Stimulated activated CD8-positive, alpha-beta memory T cell treated with anti-CD3 and anti-CD28 coated beads, Interleukin-4, amount 100 ng/mL, for 1 hour (primary cell): ENCODE measurements at places on chromosomes 12 and 14.

DNA sequence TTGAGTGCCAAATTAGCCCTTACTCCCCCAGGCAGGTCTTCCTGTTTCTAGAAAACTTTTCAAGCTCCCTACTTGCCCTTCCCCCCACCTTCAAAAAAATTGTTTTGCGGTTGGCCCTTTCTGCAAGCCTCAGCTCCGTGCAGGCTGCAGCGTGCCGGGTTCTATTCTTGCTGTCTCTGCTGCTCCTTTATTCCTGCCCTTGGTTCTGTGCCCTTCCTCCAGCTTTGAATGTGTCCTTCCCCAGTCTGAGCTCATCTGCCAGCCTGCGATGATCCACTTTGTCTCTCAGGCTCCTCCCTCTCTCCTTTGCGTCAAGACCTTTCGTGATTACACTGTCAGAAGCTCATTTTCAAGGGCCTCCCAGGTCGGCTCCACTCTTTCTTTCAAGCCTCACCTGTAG lies 98.6 kb downstream of the IRF2BPL start:
- DNase-seq, result no peak

DNA sequence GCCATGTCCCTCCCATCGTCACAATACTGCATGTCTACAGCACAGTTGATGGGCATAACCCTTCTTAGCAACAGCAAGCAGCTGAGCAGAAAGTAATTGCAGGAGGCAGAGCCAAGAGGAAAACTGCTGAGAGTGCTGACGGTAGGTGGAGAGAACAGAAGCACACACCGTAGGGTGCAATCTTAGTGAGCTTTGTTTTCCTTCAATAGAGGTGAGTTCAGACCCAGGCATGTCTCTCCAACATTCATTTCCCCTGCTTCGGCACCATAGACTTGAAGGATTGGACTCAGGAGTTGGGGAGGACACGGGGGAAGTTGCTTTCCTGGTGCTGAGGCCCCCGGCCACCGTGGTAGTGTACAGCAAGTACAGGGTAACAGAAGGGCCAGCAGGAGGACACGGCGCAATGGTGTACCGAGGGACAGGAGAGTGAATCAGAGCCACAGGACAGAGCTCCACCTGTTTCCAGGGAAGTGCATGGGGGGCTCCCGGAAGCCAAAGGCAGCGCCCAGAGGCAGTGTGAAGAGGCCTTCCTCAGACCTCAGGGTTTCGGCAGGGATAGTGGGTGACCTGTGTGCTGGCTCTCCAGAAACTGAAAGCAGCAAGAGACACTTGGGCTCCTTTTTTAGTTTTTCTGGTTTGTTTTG lies 36.3 kb upstream of the SINHCAF start:
- no peak for DNase-seq

DNA sequence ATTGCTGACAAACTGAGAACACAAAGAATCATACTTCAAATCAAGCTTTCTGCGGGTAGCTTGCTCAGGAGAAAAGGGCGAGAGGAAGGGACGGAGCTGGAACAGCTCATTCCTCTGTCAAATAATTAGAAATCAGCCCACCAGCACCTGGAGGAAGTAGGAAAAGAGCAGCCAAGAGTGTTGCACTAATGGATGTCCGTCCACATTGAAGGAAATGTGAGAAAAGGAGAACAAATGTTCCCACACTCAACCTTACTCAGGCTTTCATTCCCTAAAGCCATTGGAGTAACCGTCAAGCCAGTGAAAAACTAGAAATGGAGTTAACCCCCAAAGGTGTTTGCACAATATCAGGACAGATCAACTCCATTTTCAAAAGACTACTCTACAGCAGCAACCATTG lies 233.0 kb upstream of the PRKD1 start:
- no peak for DNase-seq

GRCh38 chr14:21991130-21991529 lies 317.5 kb upstream of the OR4E1 start:
- no peak for DNase-seq

GRCh38 chr14:52798826-52799225 lies 7.4 kb upstream of the GNPNAT1 start:
- no peak for DNase-seq

DNA sequence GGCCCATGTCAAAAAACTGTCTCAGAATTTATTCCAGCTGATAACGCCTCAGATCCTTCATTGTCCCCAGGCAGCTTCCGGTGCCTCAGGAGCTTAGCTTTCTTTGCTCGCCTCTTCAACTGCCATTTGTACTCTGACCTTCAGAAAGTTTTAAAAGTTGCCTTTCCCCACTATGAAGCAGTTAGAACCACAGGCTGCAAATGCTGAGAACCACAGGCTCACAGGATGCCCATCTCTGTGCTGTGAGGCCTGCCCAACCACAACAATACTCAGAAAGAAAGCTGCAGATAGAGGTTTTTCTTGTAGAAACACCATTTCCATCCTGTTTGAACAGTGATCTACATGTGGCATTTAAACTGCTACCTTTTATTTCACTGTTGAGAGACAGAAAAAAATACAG lies 131.1 kb downstream of the PRKCH start:
- no peak for DNase-seq

- no peak for DNase-seq
Observed at GRCh38 chr14:94569381-94570001, 8.2 kb downstream of the SERPINA4 start.

DNA sequence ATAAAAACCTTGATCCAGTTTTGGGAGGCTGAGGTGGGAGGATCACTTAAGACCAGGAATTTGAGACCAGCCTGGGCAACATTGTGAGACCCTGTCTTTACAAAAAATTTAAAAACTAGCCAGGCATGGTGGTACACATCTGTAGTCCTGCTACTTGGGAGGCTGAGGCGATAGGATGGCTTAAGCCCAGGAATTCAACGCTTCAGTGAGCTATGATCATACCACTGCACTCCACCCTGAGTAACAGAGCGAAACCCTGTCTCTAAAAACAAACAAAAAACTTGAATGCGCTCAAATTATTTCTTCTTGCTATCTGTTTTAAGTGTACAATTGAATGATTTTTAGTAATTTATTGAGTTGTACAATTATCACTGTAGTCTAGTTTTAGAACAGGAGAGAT lies 20.1 kb downstream of the WDR20 start:
- no peak for DNase-seq

GRCh38 chr14:51523243-51523642 lies 128.5 kb upstream of the FRMD6 start:
- no peak for DNase-seq

DNA sequence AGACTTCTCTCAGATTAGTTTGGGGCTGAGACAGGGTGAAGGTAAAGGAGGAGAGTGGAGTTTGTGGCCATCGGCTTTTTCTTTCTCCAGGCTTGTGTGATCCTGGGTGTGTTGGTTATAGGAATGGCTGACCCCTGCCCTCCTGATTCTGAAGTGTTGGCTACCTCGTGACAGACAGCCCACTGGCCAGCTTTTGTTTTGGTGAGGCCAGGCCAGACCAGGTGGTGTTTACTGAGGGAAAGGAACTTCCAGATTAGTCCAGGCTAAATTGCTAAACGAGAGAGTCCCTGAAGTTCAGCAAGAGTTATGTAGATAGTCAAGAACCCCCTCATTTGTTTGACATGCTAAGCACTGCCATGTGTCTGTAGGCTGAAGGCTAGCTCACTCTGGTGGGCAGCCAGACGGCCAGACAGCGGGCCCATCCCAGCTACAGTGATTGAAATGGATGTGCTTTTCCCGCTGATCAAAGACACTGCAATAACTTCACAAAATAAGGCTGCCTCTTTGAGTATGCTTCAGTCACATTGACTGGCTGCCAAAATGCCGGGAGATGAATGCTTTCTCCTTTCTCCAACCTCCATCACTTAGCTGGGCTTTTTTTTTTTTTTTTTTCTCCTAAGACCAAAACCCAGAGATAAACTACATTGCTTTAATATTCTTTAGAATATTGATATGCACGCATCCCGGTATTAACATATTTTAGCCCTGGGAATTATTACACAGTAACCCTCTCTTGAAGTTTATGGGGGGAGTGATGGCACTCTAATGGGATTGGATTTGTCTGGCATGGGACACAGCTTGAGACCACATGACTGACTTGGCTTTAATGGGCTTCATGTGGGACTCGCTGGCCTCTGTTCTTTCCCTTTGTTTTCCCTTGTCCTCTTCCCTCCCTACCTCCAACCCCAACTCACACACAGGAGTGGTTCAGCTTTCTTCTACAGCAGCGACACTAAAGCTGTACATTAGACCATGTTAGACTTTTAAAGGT lies 76.9 kb downstream of the SMOC1 start:
- no peak for DNase-seq

DNA sequence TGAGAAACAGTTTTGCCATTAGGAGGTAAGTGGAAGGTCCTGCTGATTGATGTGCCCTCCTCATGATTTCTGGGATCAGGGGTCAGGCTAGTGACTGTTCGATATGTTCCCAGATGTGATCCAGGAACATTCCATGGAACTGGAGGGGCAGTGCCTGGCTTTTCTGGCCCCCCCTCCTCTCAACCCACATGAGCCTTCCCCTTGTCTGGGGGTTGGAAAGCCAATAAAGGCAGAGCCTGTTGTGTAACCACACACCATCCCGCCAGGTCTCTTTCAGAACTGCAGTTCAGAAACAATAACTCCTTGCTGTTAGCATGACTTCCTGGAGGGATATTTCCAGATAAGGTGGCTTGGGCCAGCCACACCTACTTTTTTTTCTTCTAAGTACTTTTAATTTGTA lies 17.8 kb downstream of the SMOC1 start:
- no peak for DNase-seq

DNA sequence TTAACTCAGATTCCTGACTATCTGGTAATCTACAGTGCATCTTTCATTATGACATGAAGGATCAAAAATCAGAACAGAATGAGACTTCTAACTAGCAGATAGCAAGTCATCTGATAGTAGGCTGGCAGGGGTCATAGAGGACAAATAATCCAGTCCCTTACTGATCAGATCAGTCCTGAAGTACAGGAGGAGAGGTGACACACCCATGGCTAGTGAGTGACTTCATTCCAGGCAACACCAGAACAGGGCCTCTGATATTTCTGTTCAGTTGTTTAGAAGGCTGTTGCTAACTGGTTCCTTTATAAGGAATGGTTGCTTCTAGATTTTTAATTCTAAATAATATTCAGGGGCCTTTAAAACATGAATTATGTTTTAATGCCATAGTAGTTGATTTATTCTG lies 222.1 kb downstream of the NTF3 start:
- DNase-seq, result no peak

DNA sequence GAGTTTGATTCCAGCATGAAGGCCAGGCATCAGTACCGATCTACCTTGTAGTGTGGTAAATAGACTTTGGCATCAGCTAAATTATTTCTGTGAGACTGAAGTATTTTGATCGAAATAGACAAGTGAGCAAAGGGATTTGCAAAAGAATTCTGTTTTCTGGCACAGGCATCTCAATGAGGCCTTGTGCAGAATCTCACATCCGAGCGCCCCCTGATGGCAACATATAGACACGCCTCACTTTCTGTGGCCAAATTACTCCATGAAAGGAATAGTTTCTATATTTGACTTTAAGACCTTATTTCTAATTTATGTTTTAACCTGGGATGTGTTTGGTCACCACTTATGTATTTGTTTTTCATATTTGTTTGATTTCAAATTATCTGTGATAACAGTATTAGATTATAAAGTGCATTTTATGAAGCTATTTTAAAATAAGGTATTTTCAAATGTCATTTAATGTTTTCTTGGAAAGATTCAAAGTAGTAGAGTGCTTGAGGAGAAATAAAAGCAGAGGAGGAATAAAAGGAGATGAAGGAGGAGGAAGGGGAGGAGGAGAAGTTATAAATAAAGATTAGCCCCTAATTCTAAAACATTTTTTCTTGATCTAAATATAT lies 731.9 kb downstream of the NRXN3 start:
- no peak for DNase-seq

GRCh38 chr14:24846261-24846660 lies 203.7 kb downstream of the STXBP6 start:
- no peak for DNase-seq

DNA sequence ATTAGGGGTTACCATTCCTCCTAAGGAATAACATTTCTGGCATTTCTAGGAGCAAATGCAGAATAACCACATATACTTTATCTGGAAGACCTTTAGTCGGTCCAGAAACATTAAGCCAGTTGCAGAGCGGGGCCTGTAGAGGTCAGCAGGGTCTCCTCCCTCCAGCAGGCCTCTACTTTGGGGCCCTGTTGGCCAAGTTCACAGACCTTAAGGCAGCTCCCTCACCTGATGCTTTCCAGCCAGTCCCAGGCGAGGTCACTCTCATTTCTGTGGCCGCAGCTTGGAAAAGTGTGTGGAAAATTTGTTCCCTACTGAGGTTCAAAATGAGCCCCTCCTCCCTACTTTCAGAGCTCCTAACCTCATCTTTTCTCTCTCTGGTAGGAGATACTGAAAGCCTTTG lies 74.1 kb downstream of the ESR2 start:
- DNase-seq, result no peak

DNA sequence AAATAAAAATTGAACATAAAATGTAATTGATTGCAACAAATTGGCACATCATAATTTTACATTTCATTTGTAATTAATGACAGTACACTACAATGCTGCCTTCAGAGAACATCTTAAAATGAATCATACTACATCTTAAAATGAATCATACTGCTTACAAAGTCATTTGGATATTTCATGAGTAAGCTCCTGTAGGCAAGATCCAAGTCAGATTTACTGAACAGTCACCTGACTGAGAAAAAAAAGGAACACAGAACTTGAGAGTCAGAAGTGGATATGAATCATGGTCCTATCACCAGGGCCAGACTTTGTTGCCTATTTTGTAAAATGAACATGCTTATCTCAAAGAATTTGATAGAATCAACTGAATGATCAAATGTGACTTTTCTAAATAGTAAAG lies 32.7 kb upstream of the FBLN5 start:
- no peak for DNase-seq

- no peak for DNase-seq
Observed at GRCh38 chr12:51346581-51346980, at the start of gene CELA1. Gene CELA1, minus strand, starts transcription at chr12:51346679. Its CDS starts 41 bp downstream, at chr12:51346638.

GRCh38 chr14:52879958-52880357 lies 70.9 kb downstream of the FERMT2 start:
- no peak for DNase-seq

DNA sequence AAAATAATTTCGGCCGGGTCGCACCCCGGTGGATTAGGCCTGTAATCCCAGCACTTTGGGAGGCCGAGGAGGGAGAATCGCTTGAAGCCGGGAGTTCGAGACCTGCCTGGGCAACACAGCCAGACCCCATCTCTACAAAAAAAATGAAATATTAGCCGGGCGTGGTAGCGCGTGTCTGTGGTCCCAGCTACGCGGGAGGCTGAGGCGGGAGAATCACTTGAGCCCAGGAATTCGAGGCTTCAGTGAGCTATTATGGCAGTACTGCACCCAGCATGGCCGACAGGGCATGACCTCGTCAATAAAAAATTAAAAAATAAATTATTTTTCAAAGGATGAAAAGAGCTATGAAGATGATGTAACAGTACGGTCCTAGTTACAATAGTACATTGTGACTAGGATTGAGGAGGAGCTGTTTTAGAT lies 523 bp downstream of the GTF2H3 start:
- no peak for DNase-seq

- no peak for DNase-seq
Observed at GRCh38 chr12:29041621-29042020, 107.5 kb upstream of the FAR2 start.

- no peak for DNase-seq
Observed at GRCh38 chr14:35696575-35696974, 112.5 kb downstream of the RALGAPA1 start.
